Activated T-helper 1 cell treated with anti-CD3 and anti-CD28 coated beads, Interleukin-2, amount 50 U/mL, for 16 hours (primary cell): ENCODE measurements at places on chromosomes 4 and X.

DNA sequence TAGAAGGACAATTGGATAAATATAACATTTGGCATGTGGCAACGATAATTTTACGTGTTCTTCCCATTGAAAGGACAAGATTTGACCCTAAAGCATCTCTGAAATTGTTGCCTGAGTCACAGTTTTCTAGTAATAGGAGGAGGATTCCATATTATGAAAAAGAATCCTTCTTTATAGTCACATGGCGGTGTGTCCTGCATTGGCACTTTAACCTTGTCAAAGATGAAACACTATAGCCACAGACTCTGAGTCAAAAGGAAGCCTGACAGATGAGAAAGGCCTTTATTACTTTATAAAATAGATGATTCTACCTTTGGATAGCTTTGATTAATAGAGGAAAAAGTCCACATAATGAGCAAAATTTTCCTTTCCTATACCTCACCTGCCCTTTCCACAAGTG is 11.5 kb downstream of the LNX1 start:
- no peak for DNase-seq

GRCh38 chrX:19677121-19677520 is 161.8 kb upstream of the MAP3K15 start:
- no peak for DNase-seq

DNA sequence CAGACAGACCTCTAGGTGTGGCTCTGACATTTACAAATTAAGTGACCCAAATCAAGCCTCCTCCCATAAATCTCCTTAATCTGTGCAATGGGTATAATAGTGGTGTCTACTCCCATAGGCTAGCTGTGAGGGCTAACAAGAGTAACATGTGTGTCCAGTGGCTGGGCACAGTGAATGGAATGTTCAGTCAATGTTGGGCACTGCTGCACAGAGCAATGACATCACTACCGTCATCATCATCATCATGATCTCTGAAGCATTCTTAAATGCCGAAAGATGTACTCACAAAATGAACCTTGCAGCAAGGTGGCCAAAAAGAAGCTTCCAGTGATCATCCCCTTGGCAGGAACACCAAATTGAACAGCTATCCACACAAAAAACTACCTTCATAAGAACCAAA is 43.5 kb downstream of the CHRNA9 start:
- no peak for DNase-seq

DNA sequence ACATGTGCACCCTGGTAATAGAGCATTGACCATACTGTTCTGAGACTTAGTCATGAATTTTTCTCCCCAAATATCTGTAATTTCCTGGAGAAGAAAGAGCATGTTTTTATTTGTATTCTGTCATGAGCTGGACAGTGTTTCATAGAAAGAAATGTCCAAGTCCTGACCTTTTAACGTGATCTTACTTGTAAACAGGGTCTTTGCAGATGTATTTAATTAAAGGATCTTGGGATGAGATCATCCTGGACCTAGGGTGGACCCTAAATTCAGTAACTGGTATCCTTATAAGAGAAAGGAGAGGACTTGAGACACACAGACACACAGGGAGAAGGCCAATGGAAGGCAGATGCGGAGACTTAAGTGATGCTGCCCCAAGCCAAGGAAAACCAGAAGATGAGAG is 3.6 kb downstream of the ADGRA3 start:
- no peak for DNase-seq

DNA sequence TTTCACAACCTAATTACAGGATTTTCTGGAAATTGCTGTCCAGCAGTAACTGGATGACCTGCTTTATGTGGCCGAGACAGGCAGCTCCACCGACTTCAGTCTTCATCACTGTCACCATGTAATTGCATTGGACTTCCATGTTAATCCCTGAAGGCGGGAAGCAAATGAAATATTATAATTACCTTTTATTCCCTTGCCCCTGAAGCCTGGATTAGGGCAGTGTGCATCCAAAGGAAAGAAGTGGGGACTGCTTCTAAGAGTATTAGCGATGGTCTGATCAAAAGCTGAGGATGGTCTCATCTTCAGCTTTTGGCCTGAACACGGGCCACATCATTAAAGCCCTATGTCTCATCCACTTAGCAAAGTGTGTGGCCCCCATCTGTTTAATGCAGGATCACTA is 311.6 kb upstream of the GALNT7 start:
- no peak for DNase-seq

DNA sequence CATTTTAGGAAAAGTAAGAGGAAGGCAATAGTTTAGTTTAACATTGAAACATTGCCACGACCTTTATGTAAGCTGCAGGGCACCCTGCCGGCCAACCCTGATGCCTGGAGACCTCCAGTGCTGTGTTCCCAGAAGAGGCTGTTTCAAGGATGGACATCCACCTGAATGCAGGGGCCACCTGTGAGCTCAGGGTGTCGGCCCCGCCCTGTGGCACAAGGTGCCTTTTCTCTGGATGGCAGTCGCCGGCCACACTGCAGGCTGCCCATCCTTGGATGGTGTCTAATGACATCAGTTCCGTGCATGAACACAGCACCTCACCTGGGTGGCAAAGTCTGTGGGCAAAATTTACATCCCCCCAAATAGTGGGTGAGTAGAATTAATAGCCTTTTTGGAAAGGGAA is 180.0 kb downstream of the AFAP1 start:
- no peak for DNase-seq

DNA sequence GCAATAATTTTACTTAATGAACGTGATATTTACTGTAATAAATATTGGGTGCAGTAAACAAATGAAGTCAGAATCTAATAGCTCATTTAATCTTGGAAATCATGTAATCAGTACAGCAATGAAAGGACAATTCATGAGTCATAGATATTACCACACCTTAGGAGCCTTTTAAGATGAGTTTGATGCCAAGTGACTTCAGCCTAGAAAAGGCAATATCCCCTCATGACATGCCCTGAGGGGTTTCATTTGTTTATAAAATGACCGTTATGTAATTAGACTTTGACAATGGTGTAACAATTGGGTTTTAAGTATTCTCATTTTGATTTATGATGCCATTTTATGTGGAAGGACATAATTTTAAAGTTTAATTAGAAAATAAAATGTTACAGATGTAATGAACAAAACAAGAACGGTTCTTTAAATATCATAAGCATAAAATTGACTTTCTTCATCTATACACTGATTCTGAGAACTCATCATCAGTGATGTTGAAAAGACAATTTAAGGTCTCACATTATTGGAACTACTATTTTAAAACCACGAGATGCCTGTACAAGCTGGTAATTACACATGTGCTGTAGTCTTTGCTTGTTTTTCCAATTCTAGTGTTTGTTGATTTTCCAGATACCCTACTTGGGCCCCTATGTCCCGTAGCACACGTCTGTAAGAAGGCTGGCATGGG is 5.0 kb downstream of the FGF2 start:
- DNase-seq, result no peak

DNA sequence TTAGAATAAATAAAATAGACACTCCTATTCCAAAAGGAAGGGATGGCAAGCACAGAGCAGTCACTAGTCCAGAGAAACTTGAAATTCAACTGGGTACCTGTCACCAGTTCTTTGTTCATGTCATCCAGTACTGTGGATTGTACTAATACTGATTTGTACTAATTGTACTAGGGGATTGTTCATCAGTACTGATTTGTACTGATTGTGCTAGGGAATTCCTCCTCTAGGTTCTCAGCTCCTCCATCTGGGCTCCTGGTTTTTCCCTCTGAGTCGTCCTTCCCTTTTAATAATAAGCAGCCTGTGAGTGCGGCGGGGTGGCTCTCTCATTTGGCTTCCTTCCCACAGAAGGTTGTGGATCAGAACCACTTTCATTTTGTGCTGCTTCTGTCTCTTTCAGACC is 31.0 kb upstream of the SOD3 start:
- no peak for DNase-seq

DNA sequence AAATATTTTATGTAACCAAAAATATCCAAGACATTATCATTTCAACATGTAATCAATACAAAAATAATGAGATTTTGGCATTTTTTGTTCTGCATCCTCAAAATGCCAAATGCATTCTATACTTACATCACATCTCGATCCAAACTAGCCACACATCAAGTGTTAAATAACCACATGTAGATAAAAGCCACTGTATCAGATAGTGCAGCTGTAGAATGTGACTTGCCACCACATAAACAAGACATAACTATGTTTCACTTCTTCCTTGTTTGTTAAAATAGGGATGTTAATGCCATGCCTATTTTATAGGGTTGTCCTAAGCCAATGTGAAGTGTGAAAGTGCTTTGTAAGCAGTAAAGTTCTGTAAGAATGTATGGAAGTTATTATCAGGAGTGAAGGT is 20.9 kb downstream of the INTS6L start:
- no peak for DNase-seq

GRCh38 chr4:5870701-5871100 is 22.2 kb downstream of the CRMP1 start:
- no peak for DNase-seq

DNA sequence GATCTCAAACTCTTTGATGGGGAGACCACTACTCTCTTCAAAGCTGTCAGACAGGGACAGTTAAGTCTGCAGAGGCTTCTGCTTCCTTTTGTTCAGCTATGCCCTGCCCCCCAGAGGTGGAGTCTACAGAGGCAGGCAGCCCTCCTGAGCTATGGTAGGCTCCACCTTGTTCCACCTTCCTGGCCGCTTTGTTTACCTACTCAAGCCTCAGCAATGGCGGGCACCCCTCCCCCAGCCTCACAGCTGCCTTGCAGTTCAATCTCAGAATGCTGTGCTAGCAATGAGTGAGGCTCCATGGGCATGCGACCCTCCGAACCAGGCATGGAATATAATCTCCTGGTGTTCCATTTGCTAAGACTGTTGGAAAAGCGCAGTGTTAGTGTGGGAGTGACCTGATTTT is 42.1 kb upstream of the UGT2B10 start:
- DNase-seq, result no peak

DNA sequence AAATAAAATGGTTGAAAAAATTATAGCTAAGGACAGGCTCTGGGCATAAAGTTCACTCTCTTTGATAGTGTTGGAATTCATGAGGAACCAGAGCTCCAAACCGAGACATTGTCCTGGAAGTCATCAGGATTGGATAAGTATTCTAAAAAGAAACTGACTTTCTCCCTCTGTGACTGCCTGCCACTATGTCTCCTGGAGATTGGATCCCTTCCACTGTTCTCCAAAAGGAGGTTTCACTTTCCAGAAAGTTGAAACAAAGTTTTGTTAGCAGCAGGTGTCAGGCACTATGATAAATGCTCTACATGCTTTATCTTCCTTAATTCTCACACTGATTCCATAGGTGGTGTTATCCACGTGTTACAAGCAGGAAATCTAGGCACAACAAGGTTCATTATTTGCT is 16.8 kb downstream of the BANK1 start:
- DNase-seq, result no peak

GRCh38 chr4:156983366-156983765 is 11.8 kb upstream of the PDGFC start:
- DNase-seq, result no peak

DNA sequence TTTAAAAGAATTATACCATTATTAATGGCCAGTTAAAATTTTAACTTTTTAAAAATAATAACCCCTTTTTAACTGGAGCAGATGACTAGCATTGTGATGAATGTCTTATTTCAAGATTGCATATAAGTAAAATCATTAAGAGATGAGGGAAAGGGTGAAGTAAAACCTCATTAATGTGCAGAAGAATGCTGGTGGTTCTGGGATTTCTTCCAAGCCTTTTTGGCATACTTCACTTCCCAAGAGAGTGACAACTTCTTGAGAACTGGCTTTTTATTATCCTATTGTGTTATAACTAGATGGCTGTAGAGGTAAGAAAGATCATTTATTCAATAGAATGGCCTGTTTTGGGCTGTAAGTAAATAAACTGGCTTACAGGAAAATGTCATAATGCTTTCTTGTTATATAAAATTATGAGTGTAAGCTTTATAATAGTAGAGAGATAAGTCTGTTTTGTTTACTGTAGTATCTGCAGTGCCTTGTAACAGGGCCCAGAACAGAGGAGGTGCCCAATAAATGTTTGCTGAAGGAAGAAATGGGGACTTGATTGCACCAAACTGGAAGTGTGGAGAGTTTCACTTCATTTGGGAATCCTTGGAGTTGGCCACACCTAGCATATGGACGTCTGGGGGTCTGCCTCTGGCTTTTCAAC is 242.9 kb upstream of the PITX2 start:
- no peak for DNase-seq

GRCh38 chr4:33802578-33802977 is 2441.7 kb downstream of the ARAP2 start:
- DNase-seq, result no peak

- DNase-seq, result no peak
These were observed 196.6 kb downstream of the PRDM5 start for GRCh38 chr4:120725639-120726580.

- no peak for DNase-seq
These were observed 175.9 kb downstream of the TSPAN5 start for GRCh38 chr4:98482503-98482846.

GRCh38 chrX:12949927-12950656 is 24.8 kb upstream of the TMSB4X start:
- peak; percentile 80 for DNase-seq

GRCh38 chrX:11329021-11329420 is 35.8 kb downstream of the AMELX start:
- DNase-seq, result no peak

GRCh38 chr4:147987252-147987651 is 255.4 kb downstream of the ARHGAP10 start:
- no peak for DNase-seq

DNA sequence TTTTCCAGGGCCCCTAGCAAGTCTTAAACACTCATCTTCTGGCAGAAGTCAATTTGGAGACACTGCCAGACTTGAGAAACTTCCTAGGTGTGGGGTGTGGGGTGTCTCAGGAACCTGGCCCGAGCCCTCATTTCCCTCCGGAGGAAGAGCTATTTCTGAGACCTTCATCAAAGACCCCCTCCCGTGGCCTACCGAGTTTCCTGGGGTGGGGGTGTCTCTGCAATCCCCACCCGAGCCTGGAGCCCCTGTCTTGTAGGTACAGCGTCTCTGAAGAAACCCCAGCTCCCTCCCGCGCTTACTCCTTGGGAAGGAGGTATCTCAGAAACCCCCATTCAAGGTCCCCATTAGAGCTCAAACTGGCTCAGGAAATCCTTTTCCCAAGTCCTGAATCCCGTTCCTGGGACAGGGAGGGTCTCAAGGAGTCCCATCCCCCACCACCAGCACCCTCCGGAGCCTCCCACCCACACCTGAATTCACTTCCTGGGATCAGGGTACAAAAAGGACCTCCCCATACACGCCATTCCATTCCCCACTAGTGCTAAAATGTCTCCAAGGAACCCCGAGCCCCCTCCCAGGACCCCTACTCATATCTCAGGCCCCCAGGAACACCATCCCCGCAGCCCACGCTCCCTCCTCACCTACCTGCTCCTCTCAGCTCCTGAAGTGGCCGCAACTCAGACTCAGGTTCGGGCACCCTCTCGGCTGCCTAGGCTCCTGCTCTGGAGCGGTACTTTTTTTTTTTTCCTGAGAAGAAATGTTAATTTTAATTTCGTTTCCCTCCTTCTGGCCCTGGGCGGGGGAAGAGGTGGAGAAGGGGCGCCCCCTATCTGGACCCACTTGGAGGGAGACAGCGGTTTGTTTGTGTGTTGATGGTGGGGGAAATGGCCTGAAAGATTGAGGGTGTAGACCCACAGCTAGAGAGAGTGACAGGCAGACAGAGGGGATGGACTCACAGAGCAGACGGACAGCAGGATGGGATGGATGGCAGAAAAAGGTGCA is 1.1 kb downstream of the SLC38A5 start:
- DNase-seq, result no peak
